ENCODE measurements at places on chromosomes 4 and X.

DNA sequence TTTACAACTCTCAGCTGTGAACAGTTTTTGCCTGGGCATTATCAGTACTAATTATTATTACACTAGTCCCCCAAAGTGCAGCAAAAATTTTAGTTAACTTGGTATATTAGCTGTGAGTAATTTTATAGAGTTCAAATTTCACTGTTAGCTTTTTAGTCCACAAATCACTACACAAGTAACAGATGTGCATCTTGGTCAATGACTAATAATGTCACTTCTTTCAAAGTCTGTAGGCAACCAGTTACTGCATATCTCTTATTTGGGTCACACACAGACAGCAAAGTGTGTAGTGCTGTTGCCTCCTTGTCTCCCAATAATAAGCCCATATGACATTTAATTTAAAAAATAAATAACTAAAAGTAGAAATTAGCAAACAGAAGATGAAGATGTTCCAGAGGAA, 159.9 kb downstream of the SCFD2 start:
- DNase-seq: no peak

DNA sequence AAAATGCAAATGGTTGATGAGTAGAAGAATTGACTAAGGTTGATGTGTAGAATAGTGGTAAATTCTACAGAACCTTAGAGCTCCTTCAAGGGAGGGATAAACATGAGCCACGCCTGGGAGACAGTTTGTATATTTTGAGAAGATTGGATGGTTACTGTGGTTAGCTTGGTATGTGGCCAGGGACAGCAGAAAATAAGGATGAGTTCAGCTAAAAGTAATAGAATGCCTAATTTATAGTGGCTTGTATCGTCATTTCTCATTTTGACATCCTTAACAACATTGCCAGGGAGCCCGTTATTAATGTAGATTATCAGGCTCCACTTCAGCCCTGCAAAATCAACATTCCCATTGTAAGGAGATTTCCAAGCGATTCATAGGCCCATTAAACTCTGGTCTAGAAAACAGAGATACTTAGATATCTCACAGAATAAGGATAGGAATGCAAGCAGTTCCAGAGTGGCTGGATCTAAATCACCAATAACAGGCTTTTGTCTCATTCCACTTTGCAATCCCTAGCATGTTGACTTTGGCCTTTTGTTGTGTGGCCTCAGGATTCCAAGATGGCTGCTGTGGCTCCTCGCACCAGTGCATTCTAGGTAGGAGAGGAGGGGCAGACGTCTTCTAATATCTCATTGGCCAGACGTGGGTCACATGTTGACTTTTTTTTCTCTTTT, 6.4 kb upstream of the PTTG2 start:
- no peak for DNase-seq

DNA sequence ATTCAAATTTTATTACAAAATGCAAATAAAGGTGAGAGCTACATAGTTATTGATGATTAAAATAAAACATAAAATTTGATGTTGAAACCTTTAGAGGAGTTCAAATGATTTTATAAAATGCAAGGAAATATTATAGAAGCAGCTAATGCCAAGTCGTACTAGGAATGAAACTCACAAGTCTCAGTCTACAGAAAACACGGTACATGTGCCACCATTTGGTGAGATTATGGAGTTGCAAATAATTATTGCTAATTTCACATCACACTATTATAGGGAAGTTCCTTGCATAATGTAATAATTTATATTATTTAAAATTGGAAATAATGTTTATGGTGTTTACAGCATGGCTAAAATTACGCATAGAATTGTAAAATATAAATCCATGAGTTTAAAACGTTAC, 1601.7 kb upstream of the TENM3 start:
- no peak for DNase-seq

GRCh38 chrX:10107483-10107882, 49.3 kb upstream of the CLCN4 start:
- DNase-seq: no peak

- no peak for DNase-seq
These were observed 169.8 kb downstream of the CLCN4 start for GRCh38 chrX:10326578-10326977.

DNA sequence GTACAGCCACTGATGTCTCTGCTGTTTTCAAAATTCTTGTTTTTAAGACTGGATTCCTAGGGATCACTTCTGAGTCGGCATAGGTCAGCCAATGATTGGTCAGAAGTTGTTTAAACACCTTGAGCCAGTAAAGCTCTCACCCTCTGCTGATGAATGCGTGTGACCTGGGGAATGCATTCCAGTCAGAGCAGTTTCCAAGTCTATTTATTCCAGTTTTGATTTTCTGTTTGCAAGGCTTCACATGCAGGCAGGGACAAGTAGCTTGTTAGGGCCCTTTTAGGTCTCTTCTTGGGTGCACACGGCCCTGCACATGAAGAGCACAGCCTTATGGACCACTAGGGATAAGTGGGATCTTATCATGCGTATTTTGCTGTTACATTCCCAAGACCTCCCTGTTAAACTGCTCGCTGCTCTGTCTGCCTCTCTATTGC, 47.0 kb downstream of the KLHL15 start:
- DNase-seq: no peak

GRCh38 chrX:28189011-28189410, 207.8 kb upstream of the DCAF8L1 start:
- no peak for DNase-seq

DNA sequence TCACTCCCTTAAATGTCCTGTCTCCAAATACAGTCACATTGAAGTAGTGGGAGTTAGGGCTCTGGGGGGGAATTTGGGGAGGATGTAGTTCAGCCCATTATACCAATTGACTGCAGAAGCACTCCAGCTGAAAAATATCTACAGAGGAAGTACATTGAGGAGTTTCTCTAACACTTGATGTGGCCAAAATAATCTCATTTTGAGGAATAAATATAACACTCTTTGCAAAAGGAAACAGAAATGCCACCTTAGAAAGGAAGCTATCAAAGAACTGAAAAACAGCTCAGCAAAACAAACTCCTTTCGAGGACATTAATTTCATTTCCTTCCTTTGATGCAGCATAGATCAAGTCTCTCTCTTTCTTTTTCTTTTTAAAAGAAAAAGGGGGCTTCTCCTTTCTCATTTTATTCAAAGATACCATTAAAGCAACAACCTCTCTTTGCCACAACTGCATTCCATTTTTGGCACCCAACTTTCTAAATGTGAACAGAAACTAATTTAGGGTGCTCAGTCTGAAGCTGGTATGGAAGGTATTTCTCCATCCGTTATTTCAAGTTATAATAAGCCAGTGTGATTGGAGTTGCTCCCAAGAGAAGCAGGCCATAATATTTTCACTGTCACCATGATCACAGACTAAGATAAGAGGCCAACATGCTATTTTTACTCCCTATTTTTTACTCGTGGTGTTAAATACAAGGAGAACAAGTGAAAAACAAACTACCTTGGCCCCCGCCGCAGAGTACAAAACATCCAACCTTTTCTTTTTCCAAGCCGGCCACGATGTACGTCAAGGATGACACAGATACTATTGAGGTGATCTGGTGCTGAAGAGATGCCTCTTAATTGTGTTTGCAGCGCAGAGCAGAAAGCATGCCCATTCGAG, 230.4 kb upstream of the GATB start:
- no peak for DNase-seq

- no peak for DNase-seq
These were observed 78.9 kb downstream of the IL21 start for GRCh38 chr4:122541996-122542395.

GRCh38 chrX:145817331-145818185, at the start of gene SLITRK2:
Gene SLITRK2, plus strand, starts transcription at chrX:145817829. Its CDS starts 4,597 bp downstream, at chrX:145822426.
- no peak for DNase-seq

- DNase-seq: no peak
These were observed 10.8 kb upstream of the SFRP2 start for GRCh38 chr4:153799694-153800074.

DNA sequence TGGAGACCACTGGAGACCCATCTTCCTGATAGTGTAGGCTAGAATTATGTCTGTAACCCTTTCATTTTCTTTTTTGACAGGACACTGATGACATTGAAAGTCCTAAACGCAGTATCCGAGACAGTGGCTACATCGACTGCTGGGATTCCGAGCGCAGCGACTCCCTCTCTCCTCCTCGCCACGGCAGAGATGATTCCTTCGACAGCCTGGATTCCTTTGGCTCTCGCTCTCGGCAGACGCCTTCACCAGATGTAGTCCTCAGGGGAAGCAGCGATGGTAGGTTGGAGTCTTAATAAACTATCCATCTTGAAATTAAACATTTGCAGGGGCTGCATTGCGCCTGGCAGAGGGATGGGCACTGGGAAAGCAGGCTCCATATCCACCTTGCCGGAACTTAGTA, 75.4 kb downstream of the LIMCH1 start:
- DNase-seq: no peak

DNA sequence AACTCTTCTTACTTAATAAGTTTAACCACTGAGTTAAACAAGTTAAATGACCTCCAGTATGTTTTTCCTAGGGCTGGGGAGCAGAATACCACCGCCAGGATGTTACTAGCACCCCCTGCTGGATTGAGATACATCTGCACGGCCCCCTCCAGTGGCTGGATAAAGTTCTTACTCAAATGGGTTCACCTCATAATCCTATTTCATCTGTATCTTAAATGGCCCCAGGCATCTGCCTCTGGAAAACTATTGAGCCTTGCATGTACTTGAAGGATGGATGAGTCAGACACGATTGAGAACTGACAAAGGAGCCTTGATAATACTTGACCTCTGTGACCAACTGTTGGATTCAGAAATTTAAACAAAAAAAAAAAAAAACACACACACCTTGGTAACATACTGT, 61.5 kb upstream of the MMAA start:
- DNase-seq: no peak

DNA sequence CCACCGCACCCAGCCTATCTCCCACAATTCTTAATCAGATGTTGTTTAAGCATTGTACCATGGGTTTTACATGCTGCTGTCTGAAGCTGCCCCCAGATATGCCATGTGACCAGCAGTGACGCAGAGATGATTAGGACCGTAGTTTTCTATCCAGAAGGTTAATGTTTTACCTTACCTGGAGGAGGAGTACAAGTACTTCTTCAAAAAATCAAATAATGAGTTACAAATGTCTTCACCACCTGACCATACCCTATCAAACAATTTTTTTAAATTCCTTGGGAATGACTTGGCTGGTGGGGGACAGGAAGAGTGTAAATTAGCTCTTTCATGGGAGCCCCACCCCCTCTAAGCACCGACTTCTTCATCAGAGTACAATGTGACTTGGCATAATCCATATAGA, 16.2 kb upstream of the SGMS2 start:
- DNase-seq: no peak

- no peak for DNase-seq
These were observed 166.1 kb upstream of the RPL34 start for GRCh38 chr4:108454227-108454626.
